ENCODE measurements at places on chromosomes 3 and 15.

DNA sequence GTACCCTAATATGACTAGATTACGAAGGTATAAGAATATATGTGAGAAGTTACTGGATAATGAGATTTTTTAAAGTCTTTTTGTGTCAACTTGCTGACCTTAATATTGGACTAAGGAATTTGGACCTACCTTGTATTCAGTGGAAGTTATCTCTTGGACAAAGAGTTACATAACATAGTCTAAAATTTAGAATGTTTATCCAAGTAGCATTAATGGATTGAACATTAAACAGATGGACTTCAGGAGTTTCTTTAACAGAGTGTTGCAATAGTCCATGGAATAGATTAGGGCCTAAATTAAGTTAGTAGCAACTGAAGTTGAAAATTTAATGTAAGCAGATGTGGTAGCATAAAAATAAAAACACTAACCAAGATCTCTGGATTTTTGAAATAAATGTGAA is 266.4 kb downstream of the PYDC2 start:
- no peak for DNase-seq

DNA sequence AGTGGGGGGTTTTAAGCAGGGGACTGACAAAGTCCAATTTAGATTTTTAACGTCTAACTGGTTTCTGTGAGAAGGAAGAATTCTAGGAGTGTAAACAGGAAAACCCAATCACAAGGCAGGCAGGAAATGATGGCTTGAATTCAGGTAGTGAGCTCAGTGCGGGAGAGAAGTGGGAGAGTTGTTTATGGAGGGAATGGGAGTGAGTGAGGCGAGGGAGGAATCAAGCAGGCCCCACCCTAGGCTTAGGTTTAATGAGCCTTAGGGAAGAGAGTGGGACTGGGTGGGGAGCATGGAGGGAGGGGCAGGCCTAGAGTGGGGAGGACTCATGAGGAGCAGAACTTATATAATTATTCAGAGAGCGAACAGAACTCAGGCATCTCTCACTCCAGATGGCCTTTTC is 17.9 kb downstream of the VIPR1 start:
- DNase-seq: no peak

DNA sequence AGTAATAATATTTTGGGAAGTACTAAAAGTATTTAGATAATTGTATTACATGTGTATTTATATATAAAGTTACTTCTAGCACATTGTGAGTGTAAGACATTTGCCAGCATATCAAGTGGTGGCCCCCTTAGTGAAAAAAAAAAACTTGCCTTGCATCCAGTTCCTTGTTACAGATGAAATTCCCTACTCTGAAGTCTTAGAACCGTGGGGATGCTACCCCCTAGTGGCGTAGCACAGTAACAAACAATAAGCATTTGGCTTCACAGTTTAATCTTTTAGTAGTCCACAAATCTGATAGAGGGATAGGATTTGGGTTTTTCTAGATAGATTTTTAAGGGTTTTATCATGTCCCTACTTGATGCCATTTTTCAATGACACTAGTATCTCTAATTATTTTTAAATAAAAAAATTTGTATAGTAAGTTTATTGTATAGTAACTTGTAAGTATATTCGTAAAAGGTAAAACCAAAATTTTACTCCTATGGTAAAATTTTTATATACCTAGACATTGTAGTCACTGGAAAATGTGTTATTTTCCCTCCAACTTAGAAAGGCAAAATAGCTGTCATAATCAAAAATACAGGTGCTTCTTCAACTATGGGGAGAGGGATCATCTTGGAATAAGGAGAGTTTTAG is 14.3 kb downstream of the SMC4 start:
- DNase-seq: no peak

GRCh38 chr3:98986073-98986472 is 84.6 kb upstream of the DCBLD2 start:
- no peak for DNase-seq

GRCh38 chr15:80020731-80021130 is 38.7 kb upstream of the ZFAND6 start:
- no peak for DNase-seq

GRCh38 chr3:107325446-107325845 is 51.8 kb upstream of the CCDC54 start:
- DNase-seq: no peak

GRCh38 chr3:120652896-120653545 is 29.0 kb downstream of the HGD start:
- DNase-seq: no peak
